Iris pigment epithelial cell (primary cell): ENCODE measurements at places on chromosomes 1 and 21.

GRCh38 chr1:156660752-156661112 lies 16.5 kb downstream of the NES start:
- no peak for DNase-seq

DNA sequence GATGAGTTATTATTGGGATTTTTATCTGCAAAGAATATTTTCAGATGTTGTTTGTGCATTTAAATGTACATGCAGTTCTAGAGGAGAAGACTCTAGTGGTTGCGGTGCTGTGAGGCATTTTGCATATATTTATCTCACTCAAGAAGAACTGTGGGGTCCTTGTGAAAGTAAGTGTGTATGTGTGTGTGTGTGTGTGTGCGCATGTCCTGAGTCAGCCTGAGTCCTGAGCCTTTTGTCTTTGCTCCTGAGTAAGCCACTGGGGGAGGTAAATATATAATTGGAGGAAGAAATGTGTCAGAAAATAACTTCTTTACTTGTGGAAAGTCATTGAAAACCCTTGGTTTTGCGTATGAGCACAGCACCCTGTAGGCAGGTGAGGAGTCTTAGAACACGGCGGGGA lies 55.6 kb upstream of the CD34 start:
- no peak for DNase-seq

DNA sequence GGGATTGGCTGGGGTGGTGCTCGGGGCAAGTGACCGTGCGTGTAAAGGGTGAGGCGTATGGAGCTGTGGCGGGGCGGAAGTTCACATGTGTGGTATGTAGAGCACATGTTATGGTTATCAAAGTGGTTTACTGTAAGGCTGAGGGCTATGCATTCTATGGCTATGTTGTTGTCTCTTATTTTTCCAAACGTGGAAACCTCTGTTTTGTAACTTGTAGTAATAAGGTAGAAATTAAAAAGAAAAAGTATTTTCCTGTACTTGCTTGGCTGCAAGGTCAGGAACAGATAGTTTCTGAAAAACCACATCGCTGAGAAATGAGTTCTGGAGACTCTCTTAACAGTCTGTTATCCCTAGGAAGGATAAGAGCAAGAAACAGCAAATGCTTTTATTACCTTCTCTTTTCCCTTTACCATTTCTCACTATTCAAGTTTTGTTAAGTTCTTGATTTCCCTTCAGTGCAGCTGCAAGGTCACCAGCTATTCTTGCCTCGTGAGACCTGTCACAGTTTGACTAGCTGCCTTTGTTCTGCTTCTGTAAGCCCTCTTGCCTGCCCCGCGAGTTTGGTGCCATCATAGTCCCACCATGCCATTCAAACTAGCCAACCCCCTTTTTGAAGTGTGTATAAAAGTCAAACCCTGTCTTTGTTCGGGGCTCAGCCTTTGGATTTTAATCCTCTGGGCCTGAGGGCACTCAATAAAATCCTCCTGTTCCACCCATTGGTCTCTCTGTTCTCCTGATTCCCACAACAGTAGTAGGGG lies 9.5 kb downstream of the RNU1-2 start:
- DNase-seq: peak; percentile 97

GRCh38 chr1:112636597-112637253 lies 17.1 kb downstream of the CAPZA1 start:
- no peak for DNase-seq

DNA sequence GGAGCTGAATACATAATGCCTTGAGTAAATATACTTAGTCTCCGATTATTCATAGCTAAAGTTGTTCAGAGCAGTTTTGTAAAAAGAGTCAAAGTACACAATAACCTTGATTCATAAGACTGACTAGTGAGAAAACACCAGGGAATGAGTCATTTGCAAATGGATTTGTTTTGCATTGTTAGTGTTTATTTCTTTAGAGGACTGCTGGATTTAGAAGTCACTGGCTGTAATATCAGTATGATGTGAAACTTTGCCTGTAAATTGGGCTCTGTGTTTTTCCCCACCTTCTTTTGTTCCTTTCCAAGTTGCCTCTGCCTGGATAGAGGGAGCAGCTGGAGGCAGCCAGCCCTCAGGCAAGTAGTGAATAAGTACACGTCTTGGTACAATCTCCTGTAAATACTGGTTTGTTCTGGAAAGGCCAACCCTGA lies 474.7 kb downstream of the NUF2 start:
- peak; percentile 77 for DNase-seq

DNA sequence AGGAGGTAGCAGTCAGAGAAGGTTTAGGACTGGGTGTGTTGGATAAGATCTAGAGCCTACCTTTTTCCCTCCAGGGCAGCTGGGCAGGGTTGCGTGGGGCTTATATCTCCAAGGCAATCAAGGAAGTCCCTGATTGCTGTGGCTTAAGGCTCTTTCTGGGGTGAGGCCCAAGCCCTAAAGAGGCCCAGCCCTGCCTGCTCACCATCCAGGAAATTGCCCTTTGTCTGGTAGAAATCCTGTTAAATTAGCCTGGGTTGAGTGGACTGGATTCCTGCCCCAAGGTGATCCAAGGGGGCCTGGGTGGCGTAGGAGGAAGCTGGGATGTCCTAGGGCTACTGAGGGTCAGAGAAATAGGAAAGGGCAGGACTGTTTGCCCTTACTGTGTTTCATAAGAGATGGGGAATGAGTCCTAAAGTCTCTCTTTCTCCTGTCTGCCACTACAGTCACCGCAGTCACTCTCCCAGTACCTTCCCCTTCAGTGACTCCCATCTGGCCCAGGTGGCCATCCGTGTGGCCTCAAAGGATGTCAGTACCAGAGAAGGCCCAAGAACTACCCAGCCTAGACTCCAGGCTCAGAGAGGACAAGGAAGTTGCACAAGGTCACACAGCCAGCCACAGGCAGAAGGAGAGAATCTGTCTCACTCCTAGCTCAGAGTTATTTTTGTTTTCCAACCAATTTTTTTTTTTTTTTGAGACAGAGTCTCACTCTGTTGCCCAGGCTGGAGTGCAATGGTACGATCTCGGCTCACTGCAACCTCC lies 25.8 kb downstream of the MFSD2A start:
- no peak for DNase-seq

GRCh38 chr1:228743405-228743804 lies 8.1 kb downstream of the RHOU start:
- no peak for DNase-seq

- DNase-seq: no peak
Measured at GRCh38 chr1:160207771-160208556, 2.8 kb downstream of the PEA15 start.

GRCh38 chr1:168466714-168467131 lies 77.1 kb downstream of the XCL2 start:
- DNase-seq: no peak

DNA sequence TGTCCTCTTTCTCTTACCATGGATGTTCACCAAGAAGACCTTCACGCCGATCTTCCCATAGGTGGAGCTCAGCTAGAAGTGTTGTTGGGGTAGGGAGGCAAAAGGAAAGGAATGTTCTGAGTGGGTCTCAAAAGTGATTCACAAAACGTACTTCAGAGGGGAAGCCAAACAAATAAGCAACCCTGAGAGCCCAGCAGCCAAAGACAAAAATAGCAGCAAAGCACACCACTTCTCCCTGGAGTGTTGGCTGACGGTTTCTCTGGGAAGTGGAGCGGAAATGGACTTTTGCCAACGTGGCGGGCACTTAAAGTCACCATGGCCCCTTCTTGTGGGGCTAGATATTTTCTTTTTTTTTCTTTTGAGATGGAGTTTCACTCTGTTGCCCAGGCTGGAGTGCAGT lies 23.1 kb downstream of the SLC26A9 start:
- DNase-seq: no peak

- DNase-seq: no peak
Measured at GRCh38 chr21:40095477-40095876, 228.2 kb downstream of the PCP4 start.

DNA sequence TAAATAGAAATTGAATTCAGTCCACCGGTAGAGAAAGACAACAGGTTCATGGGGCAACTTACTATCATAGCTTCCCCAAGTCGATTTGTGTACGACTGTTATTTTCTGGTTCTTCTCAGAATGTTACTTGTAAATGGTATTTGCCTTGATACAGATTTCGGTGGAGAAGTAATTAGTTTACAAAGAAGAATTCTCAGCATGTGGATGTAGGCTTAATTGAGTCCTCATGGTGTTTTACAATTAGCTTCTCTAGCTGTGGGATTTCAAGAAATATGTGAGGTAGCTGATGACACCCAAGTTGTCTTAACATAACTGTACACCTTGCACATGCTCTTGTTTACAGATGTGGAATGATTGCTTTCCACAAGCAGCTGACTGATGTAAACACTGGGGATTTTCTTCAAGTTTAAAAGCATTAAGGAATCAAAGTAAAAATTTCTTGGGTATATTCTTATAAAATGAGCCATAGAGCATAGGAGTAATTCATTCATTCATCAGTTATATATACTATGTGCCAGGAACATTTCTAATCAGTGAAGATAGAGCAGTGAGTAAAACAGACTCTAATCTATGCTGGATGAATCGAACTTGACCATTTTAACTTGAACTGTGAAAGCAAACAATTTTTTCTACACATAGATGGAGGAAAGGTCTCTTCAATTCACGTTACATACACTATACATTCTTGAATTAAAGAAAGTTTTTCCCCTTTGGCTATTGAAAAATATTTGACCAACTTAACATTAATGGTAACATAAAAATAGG lies 1.4 kb downstream of the MACO1 start:
- peak; percentile 11 for DNase-seq

- no peak for DNase-seq
Measured at GRCh38 chr1:54114955-54115354, 37.8 kb downstream of the CDCP2 start.

DNA sequence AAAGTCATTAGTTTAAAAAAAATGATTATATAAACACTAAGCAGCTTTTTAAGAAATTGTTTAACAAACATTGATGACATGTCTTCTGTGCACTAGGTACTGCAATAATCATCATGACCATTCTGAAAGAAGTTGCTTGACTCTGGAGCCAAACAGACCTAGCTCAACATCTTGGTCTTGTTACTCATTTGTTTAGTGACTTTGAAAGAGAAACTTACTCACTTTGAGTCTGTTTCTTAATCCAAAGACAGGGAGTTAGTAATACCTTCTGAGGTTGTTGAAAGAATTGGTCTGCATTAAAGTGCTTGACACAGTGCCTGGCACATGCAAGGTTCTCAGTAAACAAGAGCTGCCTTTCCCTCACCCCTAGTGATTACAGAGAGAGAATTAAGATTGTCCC lies 84.4 kb downstream of the SGIP1 start:
- peak; percentile 65 for DNase-seq

DNA sequence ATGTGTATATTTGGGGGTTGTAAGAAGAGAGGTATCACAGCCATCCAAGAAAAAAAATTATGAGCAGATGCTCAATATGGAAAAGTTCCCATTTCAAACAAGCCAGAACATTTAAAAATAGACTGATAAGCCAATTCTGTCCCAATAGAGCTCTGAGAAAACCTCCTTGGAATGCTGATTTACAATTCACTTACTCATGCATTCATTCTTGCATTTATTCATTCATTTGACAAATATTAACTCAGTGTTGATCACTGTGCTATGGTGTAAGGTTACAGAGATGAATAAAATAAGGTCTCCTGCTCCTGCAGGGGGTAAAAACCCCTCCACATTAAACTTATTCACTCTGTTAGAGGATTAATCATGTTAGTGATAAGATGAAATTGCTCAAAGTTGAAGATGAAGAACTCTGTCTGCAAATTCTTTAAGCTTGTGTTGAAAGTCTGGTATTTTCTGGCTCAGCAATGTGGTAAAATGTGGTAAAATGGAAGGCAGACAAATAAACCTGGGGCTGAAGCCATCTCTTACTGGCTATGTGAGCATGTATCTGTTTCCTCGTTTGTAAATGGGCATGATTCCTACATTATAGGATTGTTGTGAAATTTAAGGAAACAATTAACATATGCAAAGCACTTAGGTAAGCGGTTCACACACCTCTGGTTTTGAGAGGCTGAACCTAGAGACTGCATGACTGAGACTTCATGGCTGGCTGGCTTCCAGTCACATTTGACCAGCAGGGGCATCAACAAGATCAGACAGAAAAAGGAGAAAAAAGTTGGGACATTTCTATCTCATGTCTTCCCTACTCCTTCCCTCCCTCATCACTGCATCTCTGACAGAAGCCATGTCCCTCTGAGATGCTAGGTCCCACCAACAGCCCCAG lies 45.0 kb upstream of the DAB1 start:
- peak; percentile 78 for DNase-seq

GRCh38 chr1:154730259-154730658 lies 122.3 kb upstream of the ADAR start:
- peak; percentile 60 for DNase-seq

GRCh38 chr21:38355992-38356781 lies 99.4 kb downstream of the KCNJ15 start:
- DNase-seq: peak; percentile 56

- DNase-seq: no peak
Measured at GRCh38 chr21:44414291-44415072, 40.8 kb upstream of the LRRC3 start.

- DNase-seq: no peak
Measured at GRCh38 chr1:166119471-166119965, 47.3 kb downstream of the FAM78B start.

DNA sequence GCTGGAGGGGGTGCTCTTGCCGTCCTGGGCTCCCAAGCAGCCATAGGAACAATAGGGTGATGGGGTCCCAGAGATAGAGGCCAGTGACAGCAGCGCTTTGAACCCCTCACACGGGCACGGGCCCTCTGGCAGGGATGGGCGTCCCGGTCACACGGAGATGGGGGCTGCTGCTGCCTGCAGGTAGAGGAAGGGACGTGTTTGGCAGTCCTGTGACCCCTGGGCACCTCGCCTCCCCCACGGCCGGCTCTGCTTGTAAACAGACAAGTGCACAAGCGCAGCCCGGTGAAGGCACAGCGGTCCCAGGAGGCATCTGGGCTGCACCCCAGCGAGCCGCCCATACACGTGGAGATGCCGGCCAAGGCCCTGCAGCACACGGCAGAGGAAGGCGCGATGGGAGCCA lies 36.5 kb upstream of the PDE9A start:
- DNase-seq: no peak

DNA sequence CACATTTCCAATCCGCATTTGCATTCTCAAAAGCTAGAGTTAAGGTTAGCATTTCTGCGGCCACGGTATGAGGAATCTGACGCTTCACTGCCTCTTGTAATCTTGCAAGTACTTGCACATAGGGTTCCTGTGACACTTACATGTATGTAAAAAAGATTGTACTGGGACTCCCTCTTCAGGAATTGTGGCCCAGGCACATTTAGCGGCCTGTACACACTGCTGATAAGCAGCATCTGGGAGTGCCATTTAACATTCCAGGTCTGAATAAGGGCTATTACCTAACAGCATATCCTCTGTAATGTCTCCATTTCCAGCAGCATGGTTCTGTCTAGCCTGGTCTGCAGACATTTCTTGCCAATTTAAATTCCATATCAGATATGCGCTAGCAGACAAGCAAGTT lies 75.7 kb downstream of the AXDND1 start:
- DNase-seq: no peak
